ENCODE measurements at places on chromosomes 2 and 18. TPM values are rescaled to one million over a fixed set of nuclear protein-coding genes. Genes with fewer than 3 reads are reported as not detected.

The IL1B gene
- total RNA-seq = 4.2 TPM

The SETBP1 gene
- 17.8 TPM for total RNA-seq

The CHST10 gene
- 9.8 TPM for total RNA-seq

The SPATA3 gene
- total RNA-seq = not detected
